ENCODE measurements at places on chromosomes 3 and 15.
A peak's percentile ranks its signal among the peaks of the same experiment; 100 is the strongest.

DNA sequence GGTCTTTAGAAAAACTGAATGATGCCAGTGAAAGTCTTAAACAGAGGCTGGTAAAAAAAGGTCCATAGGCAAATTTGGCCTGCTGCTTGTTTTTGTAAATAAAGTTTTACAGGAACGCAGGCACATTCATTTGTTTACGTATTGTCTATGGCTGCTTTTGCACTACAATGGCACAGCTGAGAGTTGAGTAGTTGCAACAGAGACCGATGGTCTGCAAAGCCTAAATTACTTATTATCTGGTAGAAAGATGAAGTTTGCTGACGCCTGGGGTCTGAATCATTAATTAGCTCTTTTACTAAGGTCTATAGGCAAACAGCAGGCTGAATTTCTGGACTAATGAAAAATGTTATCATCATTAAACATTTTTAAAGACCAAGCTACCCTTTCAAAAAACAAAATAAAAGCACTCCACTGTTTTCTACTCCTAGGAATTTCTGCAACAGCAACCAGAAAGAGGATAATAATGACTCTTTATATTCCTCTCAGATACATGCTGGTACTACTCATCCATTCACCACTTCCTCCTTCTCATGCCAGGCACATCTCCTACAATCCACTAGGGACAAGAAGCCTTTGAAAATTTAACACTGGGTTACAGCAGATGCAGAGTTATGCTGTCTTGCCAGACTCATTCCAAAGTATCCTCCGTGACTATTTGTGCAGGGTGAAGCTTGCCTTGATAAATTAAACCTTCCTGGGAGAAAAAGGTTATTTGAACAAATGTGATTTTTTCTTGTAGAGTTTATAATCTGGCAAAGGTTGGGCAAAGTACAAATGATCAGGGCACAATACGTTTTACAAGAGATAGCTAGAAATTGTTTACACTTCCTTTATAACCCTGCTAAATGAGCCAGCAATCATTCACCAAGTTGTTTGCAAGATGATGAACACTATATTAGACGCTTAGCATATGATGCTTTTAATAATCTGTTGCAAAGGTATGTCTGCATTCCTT, 6.0 kb downstream of the GATM start:
- DNase-seq: no peak

DNA sequence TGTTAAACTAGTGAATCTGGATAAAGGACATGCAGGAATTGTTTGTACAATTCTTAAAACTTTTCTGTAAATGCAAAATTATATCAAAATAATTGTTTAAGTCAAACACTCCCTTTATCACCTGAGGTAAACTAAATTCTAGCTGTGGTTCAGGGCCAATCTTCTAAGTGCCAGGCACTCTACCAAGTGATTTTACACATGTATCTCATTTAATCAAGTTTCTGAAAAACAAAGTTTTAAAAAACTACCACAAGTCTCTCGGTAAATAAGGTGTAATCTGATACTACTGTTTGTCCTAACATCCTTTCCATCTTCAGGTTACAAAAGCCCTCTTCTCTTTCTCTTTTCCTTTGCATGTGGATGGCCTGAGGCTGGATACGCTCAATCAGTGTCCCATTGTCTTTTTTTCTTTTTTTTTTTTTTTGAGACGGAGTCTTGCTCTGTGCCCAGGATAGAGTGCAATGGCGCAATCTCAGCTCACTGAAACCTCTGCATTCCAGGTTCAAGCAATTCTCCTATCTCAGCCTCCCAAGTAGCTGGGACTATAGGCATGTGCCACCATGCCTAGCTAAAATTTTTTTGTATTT, 19.3 kb downstream of the IFT80 start:
- DNase-seq: no peak

DNA sequence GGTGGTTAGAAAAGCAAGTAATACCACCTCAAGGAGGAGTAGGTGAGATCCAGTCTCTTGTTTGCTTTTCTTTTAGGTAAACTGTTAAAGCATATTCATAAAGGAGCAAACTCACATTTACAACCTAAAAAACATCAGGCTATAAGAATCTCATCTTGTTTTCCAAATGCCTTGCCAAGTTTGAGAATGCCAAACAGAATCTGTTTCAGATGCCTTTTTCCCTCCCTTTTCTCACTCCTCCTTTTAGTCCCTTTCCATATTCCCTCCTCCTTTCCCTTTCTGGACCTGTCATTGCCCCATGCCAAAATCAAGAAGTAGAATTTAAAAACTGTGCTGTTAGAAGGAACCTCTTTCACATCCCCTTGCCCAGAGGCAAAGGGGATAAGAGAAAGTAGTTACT, 140.3 kb downstream of the ARPP21 start:
- no peak for DNase-seq

GRCh38 chr3:52243791-52244628, 1.5 kb upstream of the PPM1M start:
- peak; percentile 23 for DNase-seq

- DNase-seq: no peak
These were observed 27.7 kb downstream of the PLD1 start for GRCh38 chr3:171782617-171783016.

DNA sequence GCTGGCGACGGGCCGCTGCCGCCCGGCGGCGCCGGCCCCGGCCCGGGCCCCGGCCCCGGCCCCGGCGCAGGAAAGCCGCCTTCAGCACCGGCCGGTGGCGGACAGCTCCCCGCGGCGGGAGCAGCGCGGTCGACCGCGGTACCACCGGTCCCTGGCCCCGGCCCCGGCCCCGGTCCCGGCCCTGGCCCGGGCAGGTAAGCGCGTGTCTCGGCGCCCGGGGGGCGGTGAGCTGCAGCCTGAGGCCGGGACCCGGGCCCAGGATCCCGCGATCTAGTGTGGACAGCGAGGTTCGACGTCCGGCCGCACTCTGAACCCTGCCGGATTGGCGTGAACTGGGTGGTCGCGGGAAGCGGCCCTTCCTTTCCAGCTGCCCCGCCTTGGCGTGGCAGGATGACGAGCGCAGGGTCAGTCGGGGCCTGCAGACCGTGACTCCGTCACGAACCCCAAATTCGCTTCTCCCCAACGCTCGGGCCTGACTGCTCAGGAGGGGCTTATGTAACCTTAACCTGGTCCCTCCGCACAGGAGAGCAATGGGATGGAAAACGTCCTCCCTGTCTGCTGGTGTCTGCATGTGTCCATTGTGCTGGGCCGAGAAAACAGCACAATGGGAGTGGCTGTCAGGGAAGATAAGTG, 472 bp downstream of the BSN start:
- no peak for DNase-seq

- DNase-seq: no peak
These were observed 22.0 kb downstream of the MAP4 start for GRCh38 chr3:47994180-47994579.

DNA sequence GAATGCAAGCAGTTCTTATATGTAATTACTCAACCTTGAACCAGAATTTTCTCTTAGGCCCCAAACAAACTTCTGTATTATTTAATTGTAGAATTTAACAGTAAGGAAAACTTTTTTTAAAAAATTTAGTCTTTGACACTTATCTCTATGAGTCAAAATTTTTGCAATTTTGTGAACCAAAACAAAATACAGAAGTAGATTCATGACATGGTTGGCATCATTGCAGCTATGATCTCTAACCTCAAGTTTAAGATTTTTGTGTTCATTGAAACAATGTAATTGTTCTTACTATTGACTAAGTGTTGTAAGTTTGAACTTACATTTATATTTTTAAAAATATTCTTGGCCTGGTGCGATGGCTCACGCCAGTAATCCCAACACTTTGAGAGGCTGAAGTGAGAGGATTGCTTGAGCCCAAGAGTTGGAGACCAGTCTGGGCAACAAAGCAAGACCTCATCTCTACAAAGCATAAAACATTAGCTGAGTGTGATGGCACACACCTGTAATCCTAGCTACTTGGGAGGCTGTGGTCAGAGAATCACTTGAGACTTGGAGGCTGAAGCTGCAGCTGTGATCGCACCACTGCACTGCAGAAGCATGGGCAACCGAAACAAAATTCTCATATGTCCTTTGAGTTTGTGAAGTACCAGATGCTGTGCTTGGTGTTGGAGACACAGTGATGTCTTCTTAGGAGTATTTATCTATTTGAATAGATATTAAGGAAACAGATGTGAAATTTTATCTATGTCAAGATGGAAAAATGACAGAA, 39.7 kb downstream of the STT3B start:
- no peak for DNase-seq

DNA sequence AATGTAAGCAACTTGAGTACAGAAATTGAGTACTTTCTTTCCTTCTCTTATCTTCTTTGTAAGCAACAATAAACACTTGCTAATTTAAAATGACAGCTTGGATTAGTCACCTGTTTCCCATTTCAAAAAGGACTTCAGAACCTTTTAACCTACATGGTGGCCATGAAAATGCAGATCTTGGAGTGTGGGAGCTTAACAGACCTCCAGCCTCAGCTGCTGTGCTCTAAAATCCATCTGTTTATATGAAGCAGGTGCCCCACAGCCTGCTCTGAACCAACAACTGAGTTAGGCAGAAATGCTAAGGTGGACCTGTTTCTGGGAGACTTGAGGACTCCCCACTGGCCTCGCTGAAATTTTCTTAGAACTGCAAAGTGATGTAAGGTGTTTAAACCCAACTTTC, 91.1 kb upstream of the TNIK start:
- no peak for DNase-seq

DNA sequence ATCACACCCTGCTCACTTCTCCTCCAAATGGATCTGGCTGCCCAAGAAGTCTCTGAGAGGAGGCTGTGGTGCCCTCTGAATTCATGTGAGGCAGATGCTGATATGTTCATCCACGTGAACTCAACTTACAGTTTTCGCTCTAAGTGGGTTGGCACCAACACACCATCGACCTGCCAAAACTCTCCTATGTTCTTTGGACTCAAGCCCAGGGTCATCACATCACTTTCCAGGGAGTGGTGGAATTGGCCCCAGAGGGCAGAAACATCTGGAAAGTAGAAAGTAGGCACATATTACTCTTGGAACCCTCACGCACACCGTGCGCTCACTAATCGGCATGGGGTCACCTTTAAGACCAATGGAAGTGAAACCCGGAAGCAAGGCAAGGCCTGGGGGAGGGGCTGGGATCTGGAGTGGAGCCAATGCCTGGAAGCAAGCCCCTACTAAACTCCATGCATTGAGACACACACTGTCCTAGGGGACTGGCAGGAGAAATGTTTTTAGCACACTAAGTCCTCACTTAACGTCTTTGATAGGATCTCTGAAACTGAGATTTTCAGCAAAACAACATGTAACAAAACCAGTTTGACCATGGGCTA, 41.4 kb downstream of the SSUH2 start:
- DNase-seq: peak; percentile 26

GRCh38 chr15:40618023-40618422, 24.0 kb downstream of the KNL1 start:
- DNase-seq: no peak

DNA sequence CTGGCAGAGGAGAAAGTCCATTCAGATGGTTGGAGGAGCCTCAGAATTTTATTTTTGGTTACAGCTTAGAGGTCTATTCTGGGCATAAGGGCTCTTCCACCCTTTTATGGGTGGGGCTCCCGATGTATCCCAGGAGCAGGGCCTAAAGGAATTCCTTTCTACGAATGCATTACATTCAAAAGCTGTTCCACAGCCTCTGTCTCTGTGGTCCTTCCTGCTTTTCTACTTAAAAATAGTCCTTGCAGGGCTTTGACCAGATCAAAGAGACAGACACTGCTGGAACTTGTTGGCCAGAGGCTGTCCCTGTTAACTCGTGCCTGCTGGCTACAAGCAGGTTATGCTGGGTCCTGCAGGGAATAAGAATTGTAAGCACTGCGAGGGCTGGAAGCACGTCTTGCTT, 14.4 kb upstream of the NOX5 start:
- no peak for DNase-seq

All from fibroblast of skin of right quadriceps (primary cell).